ENCODE measurements at places on chromosomes 13 and 19.

GRCh38 chr13:41939398-41939797, 21.5 kb downstream of the VWA8 start:
- DNase-seq, result no peak

DNA sequence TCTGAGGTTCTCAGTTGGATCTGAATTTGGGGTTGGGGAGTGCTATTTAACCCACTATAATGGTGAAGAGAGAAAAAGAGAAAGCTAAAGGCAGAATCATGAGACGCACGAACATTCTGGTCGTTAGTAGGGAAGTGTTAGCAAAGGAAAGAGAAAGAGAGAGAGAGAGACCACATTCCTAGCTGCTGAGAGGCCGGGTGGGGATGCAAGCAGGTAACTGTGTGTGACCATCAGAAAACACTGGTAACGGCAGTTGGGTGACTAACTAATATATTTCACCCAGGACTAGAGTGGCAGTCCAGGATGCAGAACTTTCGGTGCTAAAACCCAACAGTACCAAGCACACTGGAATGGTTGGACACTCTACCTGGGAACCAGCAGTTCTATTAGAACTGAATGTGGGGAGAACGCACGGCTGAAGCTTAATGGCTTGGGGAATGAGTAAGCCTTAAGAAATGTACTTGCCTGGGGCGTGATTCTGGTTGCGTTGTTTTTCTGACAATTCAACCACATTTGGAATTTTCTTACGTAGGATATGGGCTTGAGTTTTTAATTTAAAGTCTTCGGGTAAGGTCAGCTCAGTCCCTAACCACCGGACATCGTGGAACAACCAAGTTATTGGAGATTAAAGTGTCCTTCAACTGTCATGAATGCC, 130.2 kb downstream of the DNAJC15 start:
- DNase-seq, result no peak

- peak; percentile 95 for DNase-seq
These were observed at the start of gene PEX11G for GRCh38 chr19:7488736-7489353. TSS of gene PEX11G (minus strand) at chr19:7489035. CDS start at chr19:7489010, 25 bp downstream.

GRCh38 chr13:50094615-50095293, 79.5 kb downstream of the KCNRG start:
- no peak for DNase-seq

DNA sequence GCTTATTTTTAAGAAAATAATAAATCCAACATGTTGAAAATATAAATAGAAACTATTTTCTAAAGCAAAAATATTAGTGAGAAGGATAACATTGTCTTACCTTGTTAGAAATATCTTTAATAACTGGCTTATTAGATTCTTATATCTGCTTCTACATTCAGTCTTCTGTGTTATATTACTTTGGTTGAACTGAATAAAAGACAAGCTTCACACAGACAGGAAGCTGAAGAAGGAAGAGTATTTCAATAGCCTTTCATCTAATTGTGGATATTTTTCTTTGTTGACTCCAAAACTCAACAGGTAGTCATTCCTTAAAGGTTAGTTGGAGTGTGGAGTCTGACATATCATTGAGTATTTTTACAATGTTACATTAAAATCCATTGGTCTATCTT, 10.9 kb downstream of the SETDB2 start:
- DNase-seq, result no peak

DNA sequence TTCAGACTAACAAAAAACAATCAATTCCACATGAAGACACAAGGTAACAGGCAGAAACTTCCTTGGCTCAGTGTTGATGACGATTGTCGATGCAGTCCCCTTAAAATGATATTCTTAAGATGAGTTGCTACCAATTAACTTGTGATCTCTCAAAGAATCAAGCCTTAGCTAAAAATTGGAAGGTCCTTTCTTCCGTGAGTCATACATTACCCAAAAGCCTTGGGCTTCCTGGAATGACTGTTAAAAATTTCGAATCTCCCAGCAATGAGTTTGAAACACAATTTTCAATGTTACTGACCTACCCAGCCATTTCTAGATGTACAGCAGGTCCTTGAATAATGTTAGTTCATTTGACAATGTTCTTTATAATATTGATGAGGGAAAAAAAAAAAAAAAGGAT, 28.0 kb upstream of the RB1 start:
- no peak for DNase-seq

GRCh38 chr13:42883771-42884467, 102.5 kb downstream of the FAM216B start:
- peak; percentile 49 for DNase-seq

DNA sequence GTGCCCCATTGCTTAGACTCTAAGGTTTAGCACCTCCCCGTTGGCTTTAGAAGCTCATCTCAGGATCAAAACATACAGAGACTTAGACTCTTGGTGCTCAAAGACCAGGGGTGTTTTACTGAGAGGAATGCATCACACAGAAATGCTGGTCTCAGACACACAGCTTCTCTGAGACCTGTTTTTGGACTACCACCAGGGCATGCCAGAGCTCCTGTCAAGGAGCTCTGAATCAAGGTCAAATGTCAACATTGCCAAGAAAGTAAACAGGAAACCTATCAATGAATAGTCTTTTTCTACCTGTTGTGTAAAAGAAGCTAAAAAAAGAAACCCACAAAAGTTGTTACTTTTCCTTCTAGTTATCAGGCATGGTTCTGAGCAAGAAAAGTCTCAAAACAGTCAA, 149.2 kb downstream of the COL4A1 start:
- no peak for DNase-seq

- DNase-seq, result peak; percentile 74
These were observed 25.7 kb downstream of the CAB39L start for GRCh38 chr13:49418206-49418605.

DNA sequence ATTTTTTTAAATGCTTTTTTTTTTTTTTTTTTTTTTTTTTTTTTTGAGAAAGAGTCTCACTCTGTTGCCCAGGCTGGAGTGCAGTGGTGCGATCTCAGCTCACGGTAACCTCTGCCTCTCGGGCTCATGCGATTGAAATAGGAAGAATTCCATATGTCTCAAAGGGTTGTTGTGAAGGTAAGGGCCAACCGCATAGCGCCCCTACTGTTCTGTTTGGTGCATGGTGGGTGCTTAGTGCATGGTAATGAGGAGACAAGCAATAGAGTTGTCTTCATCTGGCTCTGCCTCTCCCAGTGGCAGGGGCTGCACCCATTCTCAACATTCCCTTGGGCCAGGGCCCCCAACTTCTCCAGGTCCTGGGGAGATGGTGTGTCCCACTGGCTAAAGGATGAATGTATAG, 68.7 kb downstream of the RASL11A start:
- DNase-seq, result peak; percentile 81

- no peak for DNase-seq
These were observed 19.5 kb downstream of the ADGRE2 start for GRCh38 chr19:14758816-14759215.

GRCh38 chr13:94218537-94218936, 260.9 kb downstream of the DCT start:
- DNase-seq, result no peak

DNA sequence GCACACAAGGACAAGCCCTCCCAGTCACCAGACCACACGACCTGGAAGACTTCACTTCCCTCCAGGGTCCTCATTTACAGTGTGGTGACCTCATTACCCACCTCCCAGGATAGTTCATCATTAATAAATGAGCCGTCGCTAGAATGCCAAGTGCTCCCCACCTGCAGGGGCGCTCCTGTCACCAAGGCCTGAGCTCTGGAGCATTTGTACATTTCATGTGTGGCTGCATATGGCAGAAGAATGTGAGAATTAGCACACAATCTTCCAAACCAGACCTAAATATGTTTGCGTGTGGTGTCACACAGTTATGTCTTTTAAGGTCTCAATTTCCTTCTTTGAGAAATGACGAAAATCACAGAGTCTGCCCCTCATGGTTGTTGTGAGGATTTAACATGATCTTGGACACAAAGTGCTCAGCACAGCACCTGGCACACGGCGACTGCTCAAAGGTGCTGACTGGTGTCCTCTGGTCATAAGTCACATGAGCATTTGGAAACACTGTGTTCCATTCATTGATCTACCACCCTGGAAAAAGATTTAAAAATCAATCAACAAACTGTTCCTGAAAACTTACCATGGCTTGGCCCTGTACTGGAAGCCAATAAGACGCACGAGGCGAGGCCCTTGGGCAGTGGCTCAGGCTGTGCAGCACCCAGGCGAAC, 150.6 kb upstream of the SPACA7 start:
- DNase-seq, result no peak

GRCh38 chr19:18122860-18123795, 25.6 kb downstream of the MAST3 start:
- no peak for DNase-seq

- DNase-seq, result no peak
These were observed 33.4 kb upstream of the KLF5 start for GRCh38 chr13:73025217-73026012.

DNA sequence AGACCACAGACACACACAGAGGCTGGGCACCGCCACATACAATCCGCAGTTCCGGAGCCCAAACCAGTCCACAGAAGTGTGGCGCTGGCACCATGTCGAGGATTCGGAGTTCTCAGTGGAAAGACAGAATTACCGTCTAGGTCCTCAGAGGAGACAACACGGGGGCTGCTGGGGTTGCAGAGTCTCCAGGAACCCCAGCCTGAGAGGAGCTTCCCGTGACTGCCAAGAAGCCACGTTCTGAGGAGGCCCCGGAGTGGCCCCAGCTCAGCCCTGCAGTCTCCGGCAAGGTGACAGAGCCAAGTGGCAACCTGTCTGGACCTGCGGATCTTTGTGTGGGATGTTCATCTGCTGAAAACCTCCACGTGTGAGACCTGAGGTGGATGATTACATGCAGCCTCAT, 7.3 kb upstream of the ADPRHL1 start:
- no peak for DNase-seq

All from Karpas-422 (cell line).